ENCODE measurements at places on chromosomes 2 and 18. TPM values are rescaled to one million over a fixed set of nuclear protein-coding genes. Genes with fewer than 3 reads are reported as not detected.

SERPINB5 gene
- total RNA-seq = 1,115 TPM

LIMS3 gene
- total RNA-seq = 2.1 TPM

POTEC gene
- not detected for total RNA-seq

ANKRD30B gene
- not detected for total RNA-seq

NTSR2 gene
- not detected for total RNA-seq

MAPRE3 gene
- 1.7 TPM for total RNA-seq

ZSWIM2 gene
- not detected for total RNA-seq

AKAIN1 gene
- total RNA-seq = not detected

HOXD13 gene
- not detected for total RNA-seq

MARCO gene
- not detected for total RNA-seq

CAB39 gene
- total RNA-seq = 115 TPM

DAW1 gene
- 0.64 TPM for total RNA-seq

ANKRD62 gene
- total RNA-seq = not detected

HRH4 gene
- total RNA-seq = 0.64 TPM

HYCC2 gene
- 8.4 TPM for total RNA-seq

TMEM178A gene
- 0.43 TPM for total RNA-seq

LAMA3 gene
- 582 TPM for total RNA-seq

PLB1 gene
- 0.64 TPM for total RNA-seq

RAB6D gene
- under 0.01 TPM for total RNA-seq

SPATA3 gene
- not detected for total RNA-seq

ERFE gene
- 2.3 TPM for total RNA-seq

RAB11FIP5 gene
- total RNA-seq = 35.8 TPM

MTLN gene
- total RNA-seq = 85.9 TPM

TXNDC2 gene
- total RNA-seq = not detected

Data from tracheal epithelial cell (primary cell).